ENCODE measurements at places on chromosomes 3 and 15.

- no peak for DNase-seq
Measured at GRCh38 chr3:122358703-122359032, 24.4 kb downstream of the MIX23 start.

DNA sequence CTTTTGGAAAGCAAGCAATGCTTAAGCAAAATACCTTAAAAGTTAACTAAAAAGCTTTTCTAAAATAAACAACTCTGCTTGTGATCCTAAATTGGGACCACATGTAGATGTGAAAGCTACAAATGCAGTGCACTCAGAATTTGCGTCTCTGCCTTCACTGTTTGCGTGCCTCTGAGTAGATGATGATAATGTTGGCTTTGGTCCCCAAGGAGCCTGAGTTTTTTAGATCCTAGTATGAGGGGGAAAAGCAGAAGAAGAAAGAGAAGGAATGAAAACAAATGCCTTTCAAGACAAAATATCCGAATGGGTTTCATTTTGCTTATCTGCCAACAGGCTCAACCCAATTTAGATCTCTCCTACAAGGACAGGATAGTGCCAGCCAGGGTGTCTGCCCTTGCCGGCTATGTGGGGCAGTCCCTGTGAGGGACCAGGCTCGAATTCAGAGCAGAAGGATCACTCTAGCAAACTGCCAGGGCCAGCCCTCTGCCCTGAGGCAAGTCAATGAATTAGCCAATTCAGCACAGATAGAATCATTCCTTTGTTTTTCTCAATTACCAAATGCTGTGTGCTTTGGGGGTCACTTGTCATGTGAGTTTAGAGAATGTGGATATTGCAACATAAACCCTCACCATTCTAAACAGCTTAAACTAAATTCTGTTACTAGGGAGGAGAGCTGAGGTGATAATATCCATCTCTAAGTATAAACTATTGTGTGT, 28.5 kb downstream of the SCG5 start:
- peak; percentile 63 for DNase-seq

- no peak for DNase-seq
Measured at GRCh38 chr3:52468336-52468735, 12.9 kb downstream of the NISCH start.

- no peak for DNase-seq
Measured at GRCh38 chr15:39409876-39410530, 170.9 kb upstream of the THBS1 start.

DNA sequence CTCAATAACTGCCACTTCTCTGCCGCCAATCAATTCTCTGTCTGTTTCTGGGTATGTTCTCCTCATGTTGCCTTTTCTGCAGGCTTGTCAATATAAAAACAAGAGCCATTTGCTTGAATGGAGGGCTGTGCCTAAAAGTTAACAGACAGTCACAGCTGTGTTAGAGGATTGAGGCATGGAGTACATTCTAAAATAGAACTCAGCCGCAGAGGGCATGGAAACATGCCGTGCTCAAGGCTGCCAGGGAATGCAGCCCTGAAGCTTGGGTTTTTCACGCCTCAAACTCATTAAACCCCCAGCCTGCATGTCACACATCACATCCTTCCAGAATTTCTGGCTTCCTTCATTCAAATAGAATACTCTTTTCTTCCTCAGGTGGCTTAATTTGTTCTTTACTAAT, 166.6 kb downstream of the TPRG1 start:
- DNase-seq = no peak

- DNase-seq = no peak
Measured at GRCh38 chr3:51715231-51715976, 8.5 kb downstream of the GRM2 start.

DNA sequence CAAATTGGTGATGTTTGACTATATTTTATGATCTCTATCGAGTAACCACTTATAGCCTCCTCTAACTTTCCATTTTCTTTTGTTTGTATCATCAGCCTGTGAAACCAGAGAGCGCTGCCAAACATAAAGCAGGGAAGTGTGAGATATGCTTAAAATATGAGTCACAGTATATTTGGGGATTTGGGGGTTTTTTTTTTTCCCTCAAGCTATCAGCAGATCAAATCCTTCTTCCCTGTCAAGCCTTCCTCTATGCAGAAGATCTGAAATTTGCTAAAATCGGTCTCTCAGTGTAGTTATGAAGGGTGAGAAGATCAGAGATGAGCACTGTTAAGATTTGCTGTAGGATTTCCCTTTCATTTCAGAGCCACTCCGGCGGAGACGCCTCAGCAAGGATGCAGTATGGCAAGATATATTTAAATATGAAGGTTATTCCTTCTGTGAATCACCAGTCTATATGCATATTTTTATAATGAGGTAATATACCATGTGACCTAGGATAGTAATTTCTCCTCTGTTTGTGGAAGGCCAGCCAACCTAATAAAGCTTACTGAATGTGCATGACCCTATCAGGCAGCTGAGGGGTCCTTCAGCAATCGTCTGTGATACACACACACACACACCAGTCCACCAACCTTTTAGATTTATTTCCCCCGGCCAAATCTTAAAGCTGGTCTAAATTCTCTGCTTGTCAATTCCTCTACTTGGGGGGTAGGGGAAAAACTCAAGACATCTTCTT, 474.1 kb downstream of the FOXP1 start:
- peak; percentile 79 for DNase-seq

DNA sequence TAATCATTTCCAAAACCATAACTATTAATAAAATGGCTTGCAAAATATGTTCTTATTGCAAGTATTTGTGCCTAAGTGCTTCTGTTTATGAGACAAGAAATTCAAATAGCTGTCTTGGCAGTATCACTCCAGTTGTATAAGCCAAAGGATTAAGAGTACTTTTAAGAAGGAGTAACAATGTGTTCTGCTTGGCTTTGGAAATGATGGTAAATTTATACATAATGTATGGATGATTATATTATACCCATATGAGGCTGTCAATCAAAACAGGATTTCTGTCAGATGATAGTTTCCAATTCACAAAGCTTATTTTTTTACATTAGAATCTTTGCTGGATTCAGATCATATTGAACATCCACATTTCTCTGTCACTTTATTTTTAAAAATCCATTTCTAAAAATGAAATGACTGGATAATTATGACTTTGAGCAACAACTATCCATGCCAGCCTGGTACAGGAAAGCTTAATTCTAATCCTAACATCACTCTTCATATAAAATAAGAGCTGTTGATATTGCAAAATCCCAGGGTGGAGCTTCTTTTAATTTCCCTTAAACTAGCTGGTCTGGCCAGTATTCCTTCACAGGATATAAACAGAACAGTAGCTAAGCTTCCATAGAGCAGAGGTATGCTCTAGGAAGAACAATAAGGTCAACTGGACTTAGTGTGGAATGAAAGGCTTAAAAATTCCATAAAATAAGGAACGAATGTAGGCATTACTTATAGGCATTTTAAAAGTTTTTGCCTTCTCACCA, 30.0 kb upstream of the ZNF280D start:
- no peak for DNase-seq

GRCh38 chr3:133955892-133956291, 60.2 kb upstream of the RAB6B start:
- no peak for DNase-seq

DNA sequence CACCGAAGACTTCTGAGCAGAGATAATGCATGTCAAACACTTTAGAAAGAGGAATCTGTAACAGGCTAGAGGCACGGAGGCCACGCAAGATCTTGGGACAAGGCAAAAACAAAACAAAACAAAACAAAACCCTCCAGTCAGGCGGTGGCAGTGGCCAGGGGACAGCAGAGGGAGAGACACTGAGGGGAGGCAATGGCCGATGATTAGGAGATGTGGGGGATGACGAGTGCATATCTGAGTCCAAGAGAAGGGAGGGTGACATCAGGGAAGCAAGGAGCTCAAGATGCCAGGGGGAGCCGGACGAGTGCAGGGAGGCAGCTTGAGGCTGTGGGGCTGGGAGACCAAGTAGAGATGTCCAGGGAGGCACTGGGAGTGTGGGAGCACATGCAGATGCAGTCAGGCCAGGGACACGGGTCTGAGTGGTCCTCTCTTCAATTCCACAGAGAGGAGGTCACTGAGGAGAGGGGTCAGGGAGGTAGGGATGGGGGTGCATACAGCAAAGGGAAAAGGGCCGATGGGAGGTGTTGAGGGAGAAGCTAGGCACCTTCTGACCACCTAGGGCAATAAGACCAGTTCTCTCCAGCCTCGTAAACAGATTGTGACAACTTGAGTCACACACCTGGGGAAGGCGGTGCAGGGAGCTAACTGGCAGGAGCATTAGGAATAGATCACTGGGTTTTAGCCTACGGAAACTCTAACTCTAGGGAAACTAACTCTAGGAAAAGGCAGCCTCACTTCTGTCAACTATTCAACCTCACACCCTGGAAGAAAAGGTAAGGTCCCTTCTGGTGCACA, 29.6 kb downstream of the SLCO2A1 start:
- DNase-seq = no peak

DNA sequence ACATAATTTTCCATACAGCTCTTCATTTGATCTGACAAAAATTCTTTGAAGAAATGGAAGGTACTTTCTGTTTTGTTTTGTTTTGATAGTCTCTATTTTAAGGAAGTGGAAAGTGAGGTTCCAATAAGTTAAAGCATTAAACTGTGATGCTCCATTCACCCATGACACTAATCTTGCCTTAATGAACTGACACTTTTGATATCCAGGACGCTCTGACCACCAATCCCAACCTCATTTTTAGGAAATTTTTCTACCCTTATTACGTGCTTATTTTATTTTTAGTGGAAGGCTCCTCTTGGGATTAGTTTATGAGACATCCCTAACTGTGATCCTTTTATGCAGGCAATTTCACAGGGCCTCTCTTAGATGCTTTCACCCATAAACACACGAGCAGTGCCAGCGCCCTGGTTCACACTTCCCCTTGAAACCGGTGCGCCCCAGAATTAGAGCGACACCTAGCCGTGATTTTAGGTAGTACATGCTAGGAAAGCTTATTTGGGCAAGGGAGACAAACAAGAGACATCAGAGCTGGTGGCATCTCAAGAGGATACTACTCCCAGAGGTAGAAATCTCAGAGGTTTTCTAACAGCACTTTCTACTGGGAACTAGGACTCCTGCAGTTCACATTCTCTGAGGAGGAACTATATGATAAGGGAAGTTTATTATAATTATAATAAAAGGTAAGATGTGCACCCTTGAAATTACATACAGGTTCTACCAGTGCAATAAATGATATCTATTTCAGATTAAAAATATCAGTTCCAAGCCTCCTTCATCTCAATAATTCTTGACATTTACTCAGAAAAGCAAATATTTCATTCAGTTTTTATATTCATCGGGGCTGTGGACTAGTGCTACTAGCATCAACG, 173.9 kb downstream of the SLC9A9 start:
- peak; percentile 92 for DNase-seq

GRCh38 chr15:46854564-46854963, 862.7 kb upstream of the SEMA6D start:
- DNase-seq = no peak

GRCh38 chr3:157427901-157428300, 8.7 kb upstream of the PTX3 start:
- no peak for DNase-seq

GRCh38 chr15:57780471-57780870, 74.0 kb downstream of the POLR2M start:
- no peak for DNase-seq

- DNase-seq = no peak
Measured at GRCh38 chr15:68401496-68402431, 30.2 kb downstream of the ITGA11 start.

- peak; percentile 74 for DNase-seq
Measured at GRCh38 chr15:63051156-63052066, 8.9 kb downstream of the TPM1 start.

DNA sequence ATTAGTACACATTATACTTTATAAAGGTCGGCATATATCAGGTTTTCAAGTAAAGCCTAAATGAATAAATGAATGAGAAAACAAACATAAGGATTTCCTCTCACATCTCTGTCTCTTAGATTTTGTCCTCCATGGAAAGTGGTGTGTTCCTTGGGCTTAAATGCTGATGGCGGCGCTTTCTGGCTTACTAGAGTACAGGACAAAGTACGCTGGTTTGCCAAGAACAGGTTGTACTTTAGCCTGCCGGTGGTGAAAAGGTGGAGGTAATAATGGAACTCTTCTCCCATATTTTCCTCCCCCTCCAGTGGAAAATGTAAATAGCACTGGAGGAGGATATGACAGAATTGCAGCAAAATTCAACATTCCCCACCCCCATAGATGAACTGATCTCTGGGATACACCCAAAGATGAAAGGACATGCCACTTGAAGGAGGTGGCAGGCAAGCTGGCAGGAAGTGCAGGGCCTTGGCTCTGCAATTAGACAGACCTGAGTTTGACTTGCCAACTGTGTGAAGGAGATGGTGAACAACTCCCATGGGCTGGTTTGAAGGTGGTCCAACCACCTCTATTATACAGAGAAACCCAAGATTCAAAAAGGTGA, 29.3 kb downstream of the CEP152 start:
- DNase-seq = no peak

DNA sequence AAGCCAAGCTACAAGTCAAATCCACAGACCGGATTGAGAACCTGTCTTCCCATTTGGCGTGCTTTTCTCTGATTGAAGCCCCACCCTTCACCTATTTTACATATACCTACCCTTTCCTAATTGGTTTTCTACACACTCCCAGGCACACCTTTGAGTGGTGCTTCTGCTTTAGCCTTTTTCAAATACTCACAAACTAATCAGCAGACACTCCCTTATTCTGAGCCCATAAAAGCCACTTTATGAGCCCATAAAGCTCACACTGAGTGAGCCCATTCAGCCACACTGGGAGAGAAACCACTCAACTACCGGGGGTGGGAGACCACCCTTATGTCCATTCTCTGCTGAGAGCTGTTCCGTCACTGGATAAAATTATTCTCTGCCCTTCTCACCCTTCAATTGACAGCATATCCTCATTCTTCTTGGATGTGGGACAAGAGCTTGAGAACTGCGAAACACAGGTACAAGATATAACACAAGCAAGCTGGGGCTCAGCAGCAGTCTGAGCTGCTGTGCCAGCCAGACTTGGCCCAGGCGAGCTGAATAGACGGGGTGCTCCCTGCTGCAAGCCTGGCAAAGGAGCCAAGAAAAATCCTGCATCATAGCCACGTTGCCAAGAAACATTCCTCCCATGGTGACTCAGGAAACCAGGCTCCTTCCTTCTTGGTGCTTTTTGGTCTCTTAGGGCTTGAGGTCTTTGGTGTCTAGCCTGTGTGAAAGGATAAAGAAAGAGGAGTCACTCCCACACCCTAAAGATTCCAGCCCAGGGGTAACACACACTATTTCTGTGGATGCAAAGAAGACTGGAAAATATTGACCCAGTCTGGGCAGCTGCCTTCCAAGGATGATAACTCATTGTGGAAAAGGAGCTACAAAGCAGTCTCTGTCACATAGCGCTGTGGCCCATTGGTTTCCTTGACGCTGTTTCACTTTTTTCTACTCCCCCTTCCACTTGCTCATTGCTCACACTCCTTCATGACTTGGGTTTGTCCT, 609.7 kb downstream of the MCTP2 start:
- DNase-seq = no peak

GRCh38 chr3:172138792-172139507, 99.6 kb downstream of the FNDC3B start:
- DNase-seq = no peak

- no peak for DNase-seq
Measured at GRCh38 chr3:184685055-184685454, 26.8 kb downstream of the MAGEF1 start.
